ENCODE measurements at places on chromosomes 6 and 20.

DNA sequence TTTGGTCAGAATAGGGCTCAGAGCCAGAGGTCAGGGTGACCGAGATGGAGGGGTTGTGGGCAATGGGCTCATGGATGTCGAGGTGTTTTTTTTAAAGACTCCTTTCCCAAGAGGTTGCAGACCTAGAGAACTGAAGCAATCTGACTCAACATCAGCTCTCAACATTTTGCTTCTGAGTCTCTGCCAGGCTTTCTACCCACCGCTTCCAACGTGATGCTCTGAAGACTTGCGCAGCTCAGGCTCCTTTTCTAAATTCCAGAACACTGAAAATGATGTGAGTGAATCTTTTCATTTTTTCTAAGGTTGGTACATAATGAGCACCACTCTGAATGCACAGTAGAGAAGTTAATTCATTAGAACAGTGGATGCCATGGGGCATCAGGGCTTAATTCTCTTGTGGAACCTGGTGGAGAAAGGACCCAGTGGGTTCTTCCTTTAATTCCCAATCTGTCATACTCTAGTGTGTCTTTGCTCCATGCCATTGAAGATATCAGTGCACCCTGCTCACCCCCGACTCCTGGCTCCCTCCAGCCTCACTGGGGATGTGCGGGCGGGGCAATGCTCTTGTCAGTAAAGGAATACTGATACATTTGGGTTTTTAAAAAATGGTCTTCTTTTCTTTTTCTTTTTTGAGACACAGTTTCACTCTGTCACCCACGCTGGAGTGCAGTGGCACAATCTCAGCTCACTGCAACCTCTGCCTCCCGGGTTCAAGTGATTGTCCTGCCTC is 17.0 kb upstream of the KIF13A start:
- H3K27me3 ChIP-seq: no peaks in the 10 kb centered on the region
- no peak overlapping the region for H3K27ac ChIP-seq
- H3K36me3 ChIP-seq: no peaks in the 10 kb centered on the region
- no peak for DNase-seq
- no peaks in the 10 kb centered on the region for H3K4me1 ChIP-seq
- H3K4me3 ChIP-seq: no peak overlapping the region

DNA sequence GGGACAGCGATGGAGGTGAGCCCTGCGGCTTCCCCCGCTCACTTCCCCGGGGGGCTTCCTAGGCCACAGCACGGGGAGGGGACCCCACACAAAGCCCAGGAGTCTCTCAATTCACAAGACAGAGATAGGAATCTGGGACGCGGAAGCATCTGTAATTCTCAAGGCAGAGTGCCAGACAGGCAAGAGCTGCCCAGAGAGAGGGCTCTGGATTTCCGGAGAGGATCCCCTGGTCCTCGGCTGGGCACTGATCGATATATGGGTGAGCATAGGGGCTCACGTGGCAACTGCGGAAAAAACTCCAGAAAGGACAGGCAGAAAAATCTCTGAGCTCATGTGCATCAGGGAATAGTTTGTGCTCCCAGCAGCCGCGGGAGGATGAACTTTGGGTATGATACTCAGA is 296.2 kb downstream of the NRN1 start:
- no peaks in the 10 kb centered on the region for H3K4me1 ChIP-seq
- DNase-seq: no peak
- H3K36me3 ChIP-seq: no peaks in the 10 kb centered on the region

DNA sequence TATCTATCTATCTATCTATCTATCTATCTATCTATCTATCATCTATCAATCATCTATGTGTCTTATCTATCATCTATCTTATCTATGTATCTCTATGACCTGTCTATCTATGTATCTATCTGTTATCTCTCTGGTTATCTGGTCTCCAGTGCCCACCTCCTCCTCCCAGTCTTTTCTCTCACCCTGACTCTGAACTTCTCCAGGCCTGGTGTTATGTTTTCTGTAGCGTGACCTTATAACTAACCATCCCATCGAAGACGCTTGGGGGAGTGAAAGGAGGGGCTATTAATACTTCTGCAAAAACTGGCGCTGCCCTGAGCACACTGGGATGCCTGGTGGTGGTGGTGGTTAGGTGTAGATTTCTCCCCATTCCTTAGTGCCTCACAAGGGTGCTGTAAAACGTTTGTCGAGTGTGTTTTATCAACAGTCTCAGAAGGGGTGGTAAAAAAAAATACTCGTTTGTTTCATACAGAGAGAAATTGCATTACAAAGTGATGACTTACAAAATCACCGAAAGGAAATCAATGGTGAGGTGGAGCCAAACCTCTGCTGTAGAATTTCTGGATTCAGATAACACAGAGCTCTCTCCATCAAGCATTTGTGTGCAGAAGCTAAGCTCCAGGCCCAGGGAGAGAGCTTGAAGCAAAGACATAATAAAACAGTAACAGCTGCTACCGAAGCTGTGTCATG is 156.2 kb downstream of the BCAS1 start:
- peak overlapping the region; percentile 88 for H3K27ac ChIP-seq
- no peaks in the 10 kb centered on the region for H3K36me3 ChIP-seq
- H3K4me1 ChIP-seq: peaks cover 27% of the 10 kb centered on the region

DNA sequence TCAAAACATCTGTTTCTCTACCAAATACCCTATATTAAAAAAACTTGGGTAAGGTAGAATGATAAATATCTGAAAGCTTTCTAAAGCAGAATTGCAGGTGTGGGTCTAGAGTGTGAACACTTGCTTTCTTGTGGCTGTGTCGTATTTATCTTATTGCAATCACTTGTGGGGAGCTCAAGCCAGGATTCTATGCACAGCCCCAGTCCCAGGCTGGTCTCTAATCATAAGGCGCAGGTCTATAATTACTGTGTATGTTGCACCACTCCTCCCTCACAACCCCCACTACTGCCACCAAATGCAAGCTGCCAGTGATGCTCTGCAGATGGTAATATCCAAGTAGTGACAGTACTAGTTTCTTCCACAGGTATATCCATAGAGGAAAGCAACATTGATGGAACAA is 2.2 kb upstream of the E2F3 start:
- no peaks in the 10 kb centered on the region for H3K36me3 ChIP-seq
- H3K4me3 ChIP-seq: no peak overlapping the region
- H3K4me1 ChIP-seq: no peaks in the 10 kb centered on the region

DNA sequence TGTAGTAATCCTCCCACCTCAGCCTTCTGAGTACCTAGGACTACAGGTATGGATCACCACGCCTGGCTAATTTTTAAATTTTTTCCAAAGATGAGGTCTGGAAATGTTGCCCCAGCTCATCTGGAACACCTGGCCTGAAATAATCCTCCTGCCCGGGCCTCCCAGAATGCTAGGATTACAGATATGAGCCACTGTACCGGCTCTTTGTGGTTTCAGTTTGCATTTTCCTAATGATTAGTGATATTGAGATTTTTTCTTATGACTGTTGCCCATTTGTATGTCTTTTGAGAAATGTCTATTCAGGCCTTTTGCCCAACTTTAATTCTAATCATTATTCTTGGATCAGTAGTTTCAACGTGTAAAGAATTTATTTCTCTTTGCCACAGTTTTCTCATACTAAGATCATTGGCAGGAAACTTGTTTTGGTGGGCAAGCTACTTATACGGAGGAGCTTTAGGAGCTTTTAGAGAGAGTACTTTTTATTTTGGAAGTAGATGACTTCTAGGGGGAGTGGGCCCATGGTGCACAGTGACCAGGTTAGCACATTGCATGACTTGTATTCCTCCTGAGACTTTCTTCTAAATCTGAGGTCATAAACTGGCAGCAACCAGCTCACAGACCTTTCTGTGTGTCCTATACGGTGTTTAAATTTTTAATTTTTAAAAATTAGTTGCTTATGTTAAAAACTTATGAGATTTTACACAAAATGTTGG is 62.3 kb downstream of the STK4 start:
- no peak overlapping the region for H3K4me3 ChIP-seq

All from heart left ventricle (tissue), 16 donors.